ENCODE measurements at places on chromosomes 16 and 17.
A peak's percentile ranks its signal among the peaks of the same experiment; 100 is the strongest.

DNA sequence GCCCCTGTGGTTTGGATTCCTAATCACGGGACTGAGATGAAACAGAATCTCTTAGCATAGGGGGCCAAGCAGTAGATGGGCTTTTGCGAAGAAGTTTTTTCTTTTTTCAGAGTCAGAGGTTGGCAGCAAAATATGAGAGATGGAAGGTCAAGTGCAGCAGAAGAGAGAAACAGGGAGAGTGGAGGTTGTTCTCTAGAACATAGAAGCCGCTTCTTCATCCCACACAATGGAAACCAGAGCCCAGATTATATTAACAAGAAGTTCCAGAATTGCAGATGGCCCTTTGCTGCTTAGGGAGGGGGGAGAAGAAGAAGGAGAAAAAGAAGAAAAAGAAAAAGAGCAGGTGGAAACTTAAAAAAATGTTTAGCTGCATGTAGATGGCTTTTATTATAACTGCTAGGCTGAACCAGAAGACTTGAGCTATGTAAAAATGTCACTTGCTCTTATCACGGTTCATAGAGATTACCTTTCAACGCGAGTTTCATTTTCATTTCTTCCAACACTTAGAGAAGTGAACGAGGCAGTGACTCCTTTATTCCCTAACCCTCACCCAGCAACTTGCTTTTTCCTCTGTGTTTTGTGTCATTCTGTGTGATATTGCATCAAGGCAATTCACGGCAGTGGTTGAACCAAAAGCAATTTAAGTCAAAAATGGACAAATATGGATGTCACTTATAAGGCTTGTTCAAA lies 737.5 kb downstream of the WWOX start:
- no peak for DNase-seq

DNA sequence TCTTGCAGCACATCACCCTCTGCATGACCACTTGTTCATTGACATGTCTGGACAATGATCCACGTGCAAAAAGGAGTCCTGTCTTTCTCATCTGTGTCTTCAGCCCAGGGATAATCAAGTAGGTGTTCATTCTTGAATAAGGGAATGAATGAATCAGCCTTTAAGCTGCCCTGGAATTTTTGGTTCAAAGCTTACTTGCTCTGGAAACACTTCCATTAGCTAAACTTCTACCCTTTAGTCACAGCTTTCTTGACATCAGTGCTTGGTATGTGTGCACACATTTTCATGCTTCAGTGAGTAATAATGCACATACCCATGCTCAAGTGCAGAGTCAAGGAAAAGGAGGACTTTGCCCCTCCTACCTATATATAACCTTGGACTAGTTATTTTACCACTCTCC lies 103.0 kb upstream of the CDH13 start:
- DNase-seq = no peak

DNA sequence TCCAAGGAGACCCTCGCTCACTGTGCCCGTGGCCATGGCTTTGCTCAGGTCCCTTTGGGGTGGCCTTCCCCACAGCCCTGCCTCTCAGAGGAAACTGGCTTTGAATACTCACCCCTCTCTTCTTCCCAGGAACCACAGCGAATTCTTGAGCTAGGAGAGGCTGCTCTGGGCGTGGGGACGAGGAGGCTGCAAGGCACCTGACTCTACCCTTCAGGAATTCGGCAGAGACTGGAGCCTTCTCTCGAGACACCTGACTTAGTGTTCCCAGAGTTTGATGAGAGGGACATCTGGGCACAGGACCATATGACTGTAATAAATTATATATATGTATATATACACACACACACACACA lies 6.2 kb downstream of the LLGL2 start:
- DNase-seq = no peak

- no peak for DNase-seq
Observed at GRCh38 chr17:31488264-31488981, 96.9 kb downstream of the RAB11FIP4 start.

DNA sequence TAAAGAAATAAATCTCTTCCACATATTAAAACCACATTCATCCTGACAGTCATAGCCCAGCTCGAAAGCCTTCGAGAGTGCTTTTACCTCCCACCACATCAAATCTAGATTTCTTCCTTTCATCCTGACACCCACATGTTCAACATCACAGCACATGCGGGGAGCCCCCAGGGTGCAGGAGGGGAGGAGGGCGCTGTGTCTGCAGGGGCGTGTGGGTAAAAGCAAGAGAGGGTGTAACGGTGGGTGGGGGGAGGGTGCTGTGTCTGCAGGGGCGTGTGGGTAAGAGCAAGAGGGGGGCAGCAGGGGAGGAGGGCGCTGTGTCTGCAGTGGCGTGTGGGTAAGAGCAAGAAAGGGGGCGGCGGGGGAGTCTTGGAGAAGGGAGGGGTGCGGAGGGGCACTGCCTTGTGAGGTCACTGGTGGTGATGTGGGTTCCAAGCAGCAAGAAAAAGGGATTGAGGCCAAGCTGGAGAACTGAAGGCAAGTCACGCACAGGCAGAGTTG lies 34.7 kb downstream of the ADCY9 start:
- DNase-seq = peak; percentile 21

- DNase-seq = peak; percentile 22
Observed at GRCh38 chr16:81204798-81205680, 33.5 kb upstream of the BCO1 start.

DNA sequence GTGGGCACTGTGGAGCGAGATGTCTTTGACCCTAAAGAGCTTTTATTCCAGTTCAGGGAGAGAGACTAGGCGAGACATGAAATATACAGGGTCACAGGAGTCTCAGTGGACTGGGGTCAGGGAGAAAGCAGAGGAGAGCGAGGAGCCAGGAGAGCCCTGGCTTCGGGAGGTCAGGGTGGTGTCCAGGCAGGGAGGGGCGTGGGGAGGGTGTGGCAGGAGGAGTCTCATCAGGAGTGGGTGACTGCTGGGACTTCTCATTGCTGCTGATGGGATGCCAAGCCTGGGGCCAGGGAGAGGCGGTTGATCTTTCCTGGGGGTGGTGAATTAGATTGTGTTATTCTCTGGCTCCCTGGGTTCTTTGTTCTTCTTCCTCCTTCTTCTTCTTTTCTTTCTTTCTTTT lies 22.4 kb upstream of the USP7 start:
- DNase-seq = no peak

DNA sequence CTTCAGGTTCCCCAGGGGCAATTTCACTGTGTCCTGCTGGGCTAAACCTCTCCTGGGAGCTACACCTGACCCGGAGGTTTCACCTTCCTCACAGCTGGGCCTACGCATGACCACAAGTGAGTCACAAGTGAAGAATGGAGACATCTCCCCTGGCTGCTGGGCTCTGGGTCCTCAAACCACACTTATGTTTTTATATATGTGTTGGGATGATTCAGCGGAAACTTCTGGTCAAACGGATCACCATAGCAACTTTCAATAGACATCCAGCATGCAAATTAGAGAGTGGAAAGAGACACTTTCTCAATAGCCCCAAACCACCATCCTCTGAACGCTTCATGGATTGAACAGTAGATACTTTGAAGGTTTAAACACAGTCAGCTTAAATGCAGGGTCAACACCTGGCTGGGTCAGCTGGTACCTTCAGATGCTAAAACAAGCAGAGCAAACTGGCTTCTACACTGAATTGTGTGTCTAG lies 28.0 kb upstream of the MAF start:
- DNase-seq = peak; percentile 62

DNA sequence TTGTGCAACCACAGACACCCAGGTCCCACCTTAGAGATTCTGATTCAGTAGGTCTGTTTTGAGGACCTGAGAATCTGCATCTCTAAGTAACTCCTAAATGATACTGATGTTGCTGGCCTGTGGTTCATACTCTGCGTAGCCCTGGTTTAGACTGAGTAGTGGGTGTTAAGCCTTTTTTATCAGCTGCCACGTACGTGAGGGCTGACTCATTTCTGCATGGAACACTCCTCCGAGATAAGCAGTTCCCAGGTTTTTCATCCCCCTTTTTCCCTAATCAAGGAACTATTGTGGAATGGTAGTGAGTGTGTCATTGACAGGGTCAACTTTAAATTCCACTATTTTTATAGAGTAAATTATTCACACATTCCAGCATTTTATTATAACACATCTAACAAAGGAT lies 26.1 kb downstream of the CDRT4 start:
- DNase-seq = no peak

Measured in stimulated activated CD4-positive, alpha-beta T cell treated with anti-CD3 and anti-CD28 coated beads, Interleukin-1b, Interleukin-23, amount 100 ng/mL, for 24 hours (primary cell).